T-cell (primary cell): ENCODE measurements at places on chromosomes 1 and 21. TPM values are rescaled to one million over a fixed set of nuclear protein-coding genes. Genes with fewer than 3 reads are reported as not detected.

DNA sequence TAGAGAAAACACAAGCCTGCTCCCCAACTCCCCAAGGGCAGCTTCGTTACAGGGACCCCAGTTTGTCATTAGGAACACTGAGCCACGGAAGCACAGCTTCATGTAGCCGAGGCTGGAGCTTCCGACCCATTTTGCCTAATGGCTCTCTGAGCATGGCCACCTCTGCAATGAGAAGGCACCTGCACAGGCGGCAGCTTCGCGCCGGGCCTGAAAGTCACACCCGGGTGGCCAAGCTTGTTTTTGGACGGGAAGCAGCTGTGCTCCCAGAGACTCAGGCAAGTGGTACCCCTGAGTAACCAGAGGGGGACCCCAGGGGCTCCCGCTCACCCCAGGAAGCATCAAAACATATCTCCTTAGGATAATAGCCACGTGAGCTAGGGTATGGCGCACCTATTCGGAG is 80.9 kb downstream of the SLC66A1 start:
- no peaks in the 10 kb centered on the region for H3K27me3 ChIP-seq
- H3K36me3 ChIP-seq, result peaks cover 15% of the 10 kb centered on the region
- no peak for DNase-seq
- H3K4me1 ChIP-seq, result peaks cover 25% of the 10 kb centered on the region
- H3K4me3 ChIP-seq, result no peak overlapping the region

- H3K4me3 ChIP-seq, result no peak overlapping the region
- H3K27ac ChIP-seq, result no peak overlapping the region
- H3K27me3 ChIP-seq, result no peaks in the 10 kb centered on the region
Measured at GRCh38 chr1:8340448-8340847, 22.5 kb downstream of the SLC45A1 start.

DNA sequence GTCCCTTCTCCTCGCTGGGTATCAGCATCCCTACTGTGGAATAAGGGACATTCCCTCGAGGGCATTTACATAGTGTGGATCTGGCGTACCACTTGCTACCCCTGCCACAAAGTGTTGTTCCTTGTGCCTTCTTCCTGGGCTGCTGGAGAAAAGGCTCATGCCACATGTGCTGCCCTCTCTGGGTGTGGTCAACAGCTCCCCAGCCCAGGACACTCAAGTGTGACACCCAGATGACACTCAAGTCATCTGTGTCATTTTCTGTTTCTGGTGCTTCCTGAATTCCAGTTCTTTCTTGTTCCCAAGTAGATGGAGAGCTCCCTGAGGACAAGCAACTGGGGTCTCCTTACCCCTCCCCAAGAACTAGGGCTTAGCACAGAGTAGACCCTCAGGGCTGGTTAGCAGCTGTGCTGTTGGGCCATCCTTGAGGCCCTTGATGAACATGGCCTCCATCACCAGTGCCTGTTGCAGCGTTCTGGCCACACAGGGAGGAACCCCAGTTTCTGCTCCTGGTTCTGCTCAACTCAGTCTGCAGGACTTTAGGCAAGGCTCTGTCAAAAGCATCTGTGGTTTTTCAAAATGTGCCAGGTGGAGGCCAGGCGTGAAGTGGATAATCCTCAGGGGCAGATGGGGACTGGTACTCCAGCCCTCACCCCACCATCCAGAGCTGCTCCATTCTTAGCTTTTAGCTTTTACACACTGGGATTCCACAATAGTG is 49.0 kb upstream of the CLIC4 start:
- DNase-seq, result no peak
- no peaks in the 10 kb centered on the region for H3K4me1 ChIP-seq
- H3K27me3 ChIP-seq, result no peaks in the 10 kb centered on the region
- H3K27ac ChIP-seq, result no peak overlapping the region
- no peaks in the 10 kb centered on the region for H3K36me3 ChIP-seq

GRCh38 chr1:82485591-82486369 is 685.0 kb downstream of the ADGRL2 start:
- H3K4me1 ChIP-seq, result no peaks in the 10 kb centered on the region
- no peaks in the 10 kb centered on the region for H3K36me3 ChIP-seq
- H3K27ac ChIP-seq, result no peak overlapping the region
- no peak overlapping the region for H3K4me3 ChIP-seq

FTCD gene
- total RNA-seq, result 0.95 TPM

CD34 gene
- total RNA-seq, result 0.57 TPM

CR2 gene
- 4.1 TPM for total RNA-seq
